Cortex of kidney (tissue), 1 donor: ENCODE measurements at places on chromosomes 4 and X.

GRCh38 chrX:36898301-36898700, 109.9 kb upstream of the FAM47C start:
- DNase-seq: no peak

GRCh38 chrX:10109695-10110094, 47.1 kb upstream of the CLCN4 start:
- no peak for DNase-seq

- DNase-seq: no peak
Measured at GRCh38 chr4:31370866-31371465, 650.8 kb downstream of the PCDH7 start.

DNA sequence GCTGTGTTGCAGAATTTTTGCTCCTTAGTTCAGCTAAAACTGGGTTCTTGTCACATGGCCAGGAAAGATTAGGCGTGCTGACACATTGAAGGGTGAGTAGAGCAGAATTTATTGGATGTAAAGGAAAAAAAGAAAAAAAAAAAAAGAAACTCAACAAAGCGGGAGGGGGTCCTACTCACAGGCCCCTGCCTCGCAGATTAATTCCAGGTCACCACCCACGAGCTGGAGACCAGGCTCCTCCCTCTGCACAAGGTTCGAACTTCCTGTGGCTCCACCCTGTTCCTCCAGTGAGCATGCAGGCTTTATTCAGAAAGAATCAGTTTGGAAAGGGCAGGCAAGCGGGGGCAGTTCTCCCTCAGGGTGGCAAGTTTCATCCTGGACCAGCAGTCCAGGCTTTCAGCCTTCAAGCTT, 17.1 kb downstream of the MGST2 start:
- no peak for DNase-seq

DNA sequence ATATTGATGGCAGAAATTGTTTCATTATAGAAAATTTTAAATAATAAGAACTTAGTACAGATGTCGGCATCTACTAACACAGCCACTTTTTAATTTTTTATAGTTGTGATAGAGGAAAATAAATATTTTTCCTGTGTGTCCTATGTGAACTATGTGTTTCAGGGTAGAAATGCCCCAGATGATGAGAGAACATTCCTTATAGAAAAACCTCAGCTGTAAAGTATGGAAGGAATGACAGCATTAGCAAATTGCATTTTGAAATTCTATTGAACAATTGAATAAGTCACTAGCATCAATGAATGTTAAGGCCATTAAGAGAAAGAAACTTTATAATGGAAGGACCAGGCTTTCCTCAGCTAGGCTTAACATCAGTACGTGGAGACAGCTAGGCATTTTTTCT, 149.2 kb downstream of the CFAP299 start:
- DNase-seq: no peak

DNA sequence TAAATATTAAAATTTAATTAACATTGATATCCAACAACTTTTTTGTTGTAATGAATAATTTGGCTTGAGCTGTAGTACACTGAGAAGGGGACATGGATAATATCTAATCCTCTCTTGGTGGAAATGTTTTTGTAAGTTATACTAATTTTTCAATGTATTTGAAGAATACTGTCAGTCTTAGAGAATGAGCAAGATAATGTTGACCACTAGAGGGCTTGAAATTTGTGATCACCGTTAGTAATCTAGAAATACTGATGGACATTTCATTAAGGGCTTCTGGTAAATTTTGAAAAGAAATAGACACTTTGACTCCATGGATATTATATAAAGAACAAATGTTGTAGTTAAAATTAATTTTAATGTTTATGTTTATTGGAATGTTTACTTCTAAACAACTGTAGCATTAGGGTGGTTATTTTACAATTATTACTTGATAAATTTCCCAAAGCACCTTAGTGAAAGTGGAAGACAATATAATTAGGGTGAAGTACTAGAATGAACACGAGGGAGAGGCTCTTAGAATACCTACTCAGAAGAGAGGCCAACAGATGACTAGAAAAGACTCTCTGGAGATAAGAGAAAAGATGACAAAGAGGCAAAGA, 20.0 kb upstream of the CAMK2D start:
- no peak for DNase-seq

DNA sequence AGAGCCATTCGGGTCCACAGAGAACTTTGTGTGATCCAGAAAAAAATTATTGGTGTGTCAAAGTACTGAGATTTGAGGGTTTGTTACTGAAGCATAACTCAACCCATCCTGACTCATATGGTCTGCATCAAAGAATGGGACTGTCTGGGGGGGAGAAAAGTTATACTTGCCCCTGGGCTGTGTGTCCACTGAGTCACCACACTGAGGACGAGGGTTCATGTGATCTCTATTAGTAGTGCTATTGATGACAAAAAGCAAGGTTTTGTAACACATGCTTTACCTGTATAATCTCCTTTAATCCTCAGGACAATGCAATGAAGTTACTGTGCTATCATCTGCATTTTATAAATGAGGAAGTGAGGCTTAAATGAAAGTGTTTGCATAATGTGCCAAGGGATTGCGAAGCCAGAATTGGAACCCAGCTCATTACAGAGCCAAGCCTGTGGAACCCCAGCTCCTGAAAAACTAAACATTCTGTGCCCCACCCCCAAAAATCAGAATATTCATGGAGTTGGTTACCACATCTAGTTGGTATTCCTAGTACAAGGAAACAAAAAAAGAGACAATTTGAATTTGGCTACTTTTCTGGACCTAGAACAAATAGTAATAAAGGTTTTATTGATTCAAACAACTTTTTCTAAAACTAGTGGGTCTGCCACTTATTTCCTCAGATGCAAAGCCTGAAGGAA, 31.2 kb downstream of the CCDC149 start:
- DNase-seq: no peak

- no peak for DNase-seq
Measured at GRCh38 chr4:41734371-41734770, 14.2 kb downstream of the PHOX2B start.

- DNase-seq: no peak
Measured at GRCh38 chrX:101220662-101221260, 1.2 kb downstream of the DRP2 start.

- no peak for DNase-seq
Measured at GRCh38 chr4:150354214-150354796, 227.6 kb upstream of the MAB21L2 start.

DNA sequence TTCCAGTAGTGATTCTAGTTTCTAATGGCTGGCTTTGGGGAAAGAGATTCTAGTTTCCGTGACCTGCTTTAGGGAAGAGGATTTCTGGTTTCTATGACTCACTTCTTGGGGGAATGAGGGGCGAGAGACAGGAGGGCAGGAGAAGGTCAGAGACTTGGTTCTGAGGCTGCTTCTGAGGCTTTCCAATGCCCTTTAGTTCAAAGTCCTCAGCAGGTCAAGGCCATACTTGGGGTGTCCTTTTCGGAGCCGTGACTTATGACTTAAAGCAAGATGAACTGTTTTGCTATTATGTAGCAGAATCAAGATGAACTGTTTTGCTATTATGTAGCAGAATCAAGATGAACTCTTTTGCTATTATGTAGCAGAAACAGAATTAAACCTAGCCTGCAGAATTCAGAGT, 52.2 kb upstream of the TLR3 start:
- no peak for DNase-seq

- no peak for DNase-seq
Measured at GRCh38 chr4:38069271-38069760, 109.1 kb downstream of the PTTG2 start.

DNA sequence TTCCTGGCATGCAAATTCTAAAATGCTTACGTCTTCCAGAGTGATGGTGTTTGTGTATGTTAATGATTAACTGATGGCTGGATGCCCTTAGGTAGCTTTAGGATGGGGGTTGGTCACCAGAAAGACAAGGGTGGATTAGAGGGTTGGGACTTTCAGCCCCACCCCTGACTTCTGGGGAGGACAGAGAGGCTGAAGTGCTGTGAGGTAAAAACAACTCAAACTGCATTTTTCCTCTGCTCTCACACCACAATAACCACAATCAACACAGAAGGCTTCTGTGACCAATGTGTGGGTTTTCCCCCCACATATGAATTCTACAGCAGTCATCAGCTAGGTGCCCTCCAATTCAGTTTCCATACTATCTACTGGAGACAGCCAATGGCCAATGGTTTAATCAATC, 18.7 kb upstream of the DDIT4L start:
- DNase-seq: no peak

GRCh38 chr4:71300964-71301363, 37.9 kb upstream of the SLC4A4 start:
- DNase-seq: no peak

DNA sequence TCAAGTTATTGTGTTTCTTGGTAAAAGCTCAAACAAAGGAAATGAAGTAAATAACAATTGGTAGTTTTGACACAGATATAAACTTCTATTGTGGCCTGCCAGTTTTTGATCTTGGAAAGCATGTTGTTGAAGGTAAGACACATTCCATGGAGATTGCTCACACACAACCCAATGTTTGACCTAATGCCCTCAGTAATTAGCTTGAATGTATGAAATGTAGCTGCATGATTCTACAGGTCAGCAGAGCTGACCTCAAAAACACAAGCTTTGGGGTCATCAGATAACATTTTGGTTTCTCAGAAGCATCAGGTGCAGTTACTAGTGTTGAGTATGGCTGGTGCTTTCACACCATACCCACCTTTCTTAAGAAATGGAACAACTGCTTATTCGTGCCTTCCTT, 16.5 kb downstream of the GPR173 start:
- DNase-seq: no peak

DNA sequence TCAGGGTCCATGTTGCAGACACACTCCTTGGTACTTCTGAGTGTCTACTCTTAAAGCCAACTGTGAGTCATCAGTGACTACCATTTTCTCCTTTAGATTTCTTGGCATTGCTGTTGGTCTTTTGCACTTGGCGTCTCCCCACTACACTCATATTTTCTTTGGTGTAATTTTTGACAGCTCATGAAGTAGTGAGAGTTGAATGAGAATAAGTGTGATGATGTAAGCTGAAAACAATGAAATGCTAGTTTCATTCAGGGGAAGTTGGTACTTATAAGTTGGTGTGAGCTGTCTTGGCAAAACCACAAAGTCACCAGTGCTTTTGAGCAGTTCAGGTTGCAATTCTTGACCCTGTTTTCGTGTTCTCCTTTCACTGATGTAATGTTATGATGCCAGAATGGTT, 142.9 kb upstream of the ARX start:
- DNase-seq: no peak

DNA sequence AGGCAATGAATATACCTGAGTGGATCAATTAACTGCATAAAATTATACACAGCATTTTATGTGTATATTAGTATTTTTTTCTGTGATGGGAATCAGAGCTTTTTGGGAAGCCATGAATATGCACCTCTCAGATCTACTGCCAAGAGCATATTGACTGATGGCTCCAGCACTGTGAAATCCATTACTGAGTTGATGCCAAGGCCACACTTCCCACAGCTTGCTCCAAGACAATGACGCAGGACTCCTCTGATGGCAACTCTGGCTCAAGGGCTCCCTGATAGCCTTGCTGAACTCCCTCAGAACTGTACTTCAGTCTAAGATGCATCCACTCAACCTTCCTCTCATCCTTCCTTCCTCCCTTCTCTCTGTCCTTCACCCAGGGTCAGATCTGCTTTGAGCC, 82.7 kb downstream of the OTC start:
- no peak for DNase-seq

GRCh38 chr4:72496119-72496518, 72.9 kb downstream of the ADAMTS3 start:
- no peak for DNase-seq

DNA sequence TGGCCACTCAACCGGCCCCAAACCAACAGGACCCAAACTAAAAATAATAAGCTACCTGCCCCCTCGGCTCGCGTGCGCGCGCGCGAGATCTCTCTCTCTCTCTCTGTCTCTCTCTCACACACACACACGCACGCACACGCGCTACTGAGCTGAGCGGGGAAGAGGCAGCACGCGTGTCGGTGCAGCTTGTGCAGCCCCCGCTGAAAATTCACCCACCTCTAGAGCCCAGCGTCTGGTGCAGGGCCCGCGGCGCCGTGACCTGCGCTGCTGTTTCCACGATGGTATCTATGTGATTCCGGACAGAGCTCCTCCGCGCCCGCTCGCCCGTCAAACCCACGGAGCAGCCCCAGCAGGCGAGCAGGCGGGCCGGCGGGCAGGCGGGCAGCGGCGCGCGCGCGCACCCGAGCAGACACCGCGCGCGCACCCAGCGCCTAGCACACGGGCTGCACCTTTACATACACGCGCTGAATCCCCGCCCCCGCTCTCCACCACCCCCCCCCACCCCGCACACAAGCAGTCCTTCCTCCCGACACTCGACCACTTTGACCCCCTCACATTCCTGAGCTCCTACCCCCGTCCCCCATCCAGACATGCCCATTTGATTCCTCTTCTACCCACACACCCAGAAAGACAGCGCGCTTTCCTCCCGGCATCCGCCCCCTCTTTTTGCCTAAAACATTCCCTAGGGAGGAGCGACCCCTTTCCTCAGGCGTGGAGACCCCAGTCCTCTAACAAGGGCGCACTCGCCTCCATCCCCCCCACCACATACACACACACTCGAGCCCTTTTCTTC, 1.0 kb downstream of the SLITRK4 start:
- DNase-seq: no peak

- no peak for DNase-seq
Measured at GRCh38 chrX:154818916-154819770, 13.9 kb upstream of the MPP1 start.

GRCh38 chr4:52079659-52080058, 28.6 kb downstream of the SPATA18 start:
- DNase-seq: no peak

DNA sequence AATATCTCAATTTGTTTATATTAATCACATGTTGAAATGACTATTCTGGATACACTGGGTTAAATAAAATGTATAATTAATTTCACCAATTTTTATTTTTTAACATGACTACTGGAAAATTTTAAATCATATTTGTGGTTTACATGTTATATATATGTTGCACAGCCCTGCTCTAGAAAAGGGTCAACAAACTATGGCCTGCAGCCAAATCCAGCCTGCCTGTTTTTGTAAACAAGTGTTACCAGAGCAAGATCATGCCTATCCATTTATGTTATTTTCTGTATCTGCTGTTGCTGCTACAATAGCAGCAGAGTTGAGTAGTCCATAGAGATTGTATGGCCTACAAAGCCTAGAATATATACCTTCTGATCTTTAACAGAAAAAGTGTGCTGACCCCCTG, 1.2 kb downstream of the TCEANC start:
- DNase-seq: no peak

GRCh38 chr4:147826288-147826646, 94.4 kb downstream of the ARHGAP10 start:
- no peak for DNase-seq

- DNase-seq: no peak
Measured at GRCh38 chr4:65383589-65384305, 286.5 kb downstream of the EPHA5 start.

GRCh38 chr4:78671903-78672815, 104.0 kb upstream of the BMP2K start:
- no peak for DNase-seq
